Neural progenitor cell (in vitro differentiated cells): ENCODE measurements at places on chromosomes 1 and 21. TPM values are rescaled to one million over a fixed set of nuclear protein-coding genes. Genes with fewer than 3 reads are reported as not detected.

DNA sequence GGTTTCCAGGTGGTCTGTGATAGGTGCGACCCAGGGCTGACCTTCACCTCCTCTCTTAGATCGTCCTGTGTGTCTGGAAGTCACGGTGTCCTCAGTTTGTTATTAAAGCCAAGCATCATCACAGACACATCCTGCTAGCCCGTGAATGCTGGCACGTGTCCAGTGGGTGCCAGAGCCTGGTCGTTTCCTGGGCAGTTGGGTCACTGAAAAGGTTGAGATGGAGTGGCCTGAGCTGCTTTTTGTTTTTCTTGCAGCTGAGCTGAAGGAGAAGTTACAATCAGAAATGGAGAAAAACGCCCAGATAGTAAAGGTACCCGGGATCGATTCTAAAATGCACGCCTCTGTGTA, 23.2 kb downstream of the PCNT start:
- no peaks in the 10 kb centered on the region for H3K27me3 ChIP-seq
- H3K4me3 ChIP-seq, result no peak overlapping the region
- no peaks in the 10 kb centered on the region for H3K4me1 ChIP-seq
- no peak for DNase-seq
- no peaks in the 10 kb centered on the region for H3K36me3 ChIP-seq

The DENND2C gene
- 0.62 and 0.73 TPM in 2 replicates for total RNA-seq

DNA sequence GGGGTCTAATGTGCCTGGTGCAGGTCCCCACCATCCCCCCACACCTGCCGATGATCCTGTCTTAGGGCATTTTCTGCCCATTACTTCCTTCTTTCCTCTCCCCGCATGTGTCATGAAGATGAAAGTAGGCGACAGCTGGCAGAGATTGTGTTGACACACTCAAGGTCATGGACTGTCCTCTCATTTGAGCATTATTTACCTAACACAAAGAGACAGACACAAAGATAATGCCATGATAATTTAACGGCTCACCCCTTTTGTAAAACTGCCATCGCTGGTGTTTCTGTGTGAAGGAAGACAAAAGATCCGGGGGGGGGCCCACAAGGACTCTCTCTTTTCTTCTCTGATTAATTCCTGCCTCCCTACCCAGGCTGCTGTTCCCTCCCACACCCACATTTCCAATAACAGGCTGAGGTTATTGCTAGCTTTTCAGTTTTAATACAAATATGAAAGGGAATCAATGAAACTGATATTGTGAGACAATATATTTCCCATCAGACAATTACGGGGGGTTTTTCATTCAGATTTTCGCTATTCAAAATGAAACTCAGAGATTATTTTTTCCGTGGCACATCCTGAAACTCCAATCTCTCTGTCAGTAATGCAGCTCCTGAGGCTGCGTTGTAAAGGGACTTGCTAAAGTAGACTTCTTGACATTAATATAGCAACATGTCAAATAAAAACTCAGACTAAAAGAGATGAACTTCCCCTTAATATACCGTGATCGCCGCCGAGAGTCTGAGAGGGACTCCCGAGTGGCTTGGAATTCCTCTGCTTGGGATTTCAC, 561.1 kb downstream of the NPHP4 start:
- peaks cover 6% of the 10 kb centered on the region for H3K27me3 ChIP-seq
- peaks cover 4% of the 10 kb centered on the region for H3K4me1 ChIP-seq
- no peak overlapping the region for H3K27ac ChIP-seq
- H3K36me3 ChIP-seq, result no peaks in the 10 kb centered on the region
- DNase-seq, result no peak
- no peak overlapping the region for H3K4me3 ChIP-seq

DNA sequence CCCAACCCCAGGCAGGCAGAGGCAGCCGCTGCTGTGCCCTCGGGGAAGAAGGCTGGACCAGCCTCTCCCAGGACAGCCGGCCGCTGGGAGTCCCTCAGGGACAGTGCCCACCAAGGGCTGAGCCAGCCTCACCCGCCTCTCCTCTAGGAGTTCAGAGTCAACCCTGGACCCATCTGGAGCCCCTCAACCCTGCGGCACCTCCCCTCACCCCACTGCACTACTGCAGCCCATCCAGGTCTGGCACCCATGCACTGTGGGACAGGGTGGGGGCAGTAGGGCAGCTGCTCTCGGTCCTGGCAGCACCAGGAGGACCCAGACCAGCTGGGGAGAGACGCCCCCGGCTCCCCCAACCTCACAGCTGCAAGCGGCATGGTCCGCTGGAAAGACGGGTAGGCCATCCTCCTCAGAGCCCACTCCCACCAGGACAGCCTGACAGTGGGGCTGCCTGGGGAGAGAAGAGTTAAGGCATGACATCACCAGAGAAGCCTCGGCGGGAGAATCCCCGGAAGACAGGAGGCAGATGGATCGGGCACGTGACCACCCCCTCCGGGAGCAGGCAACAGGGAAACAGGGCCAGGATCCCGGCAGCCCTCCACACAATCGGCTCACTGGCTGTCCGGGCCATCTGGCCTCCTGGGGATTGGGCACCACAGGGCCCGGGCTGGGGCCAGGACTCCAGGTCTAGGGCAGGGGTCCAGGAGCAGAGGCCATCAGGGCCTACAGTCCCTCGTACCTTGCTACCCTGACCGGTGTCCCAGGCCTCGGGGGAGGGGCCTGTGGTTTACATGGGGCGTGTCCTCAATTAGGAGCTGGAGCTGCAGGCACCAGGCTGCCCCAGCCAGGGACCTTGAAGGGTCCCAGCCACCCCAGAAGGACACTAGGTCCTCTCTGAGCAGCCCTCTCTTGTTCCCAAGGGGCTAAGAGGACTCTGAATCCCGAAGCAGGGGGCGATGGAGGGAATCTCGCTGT, 3.1 kb downstream of the ACAP3 start:
- H3K4me3 ChIP-seq, result no peak overlapping the region
- H3K36me3 ChIP-seq, result no peaks in the 10 kb centered on the region
- H3K4me1 ChIP-seq, result peaks cover 36% of the 10 kb centered on the region
- no peak overlapping the region for H3K27ac ChIP-seq

DNA sequence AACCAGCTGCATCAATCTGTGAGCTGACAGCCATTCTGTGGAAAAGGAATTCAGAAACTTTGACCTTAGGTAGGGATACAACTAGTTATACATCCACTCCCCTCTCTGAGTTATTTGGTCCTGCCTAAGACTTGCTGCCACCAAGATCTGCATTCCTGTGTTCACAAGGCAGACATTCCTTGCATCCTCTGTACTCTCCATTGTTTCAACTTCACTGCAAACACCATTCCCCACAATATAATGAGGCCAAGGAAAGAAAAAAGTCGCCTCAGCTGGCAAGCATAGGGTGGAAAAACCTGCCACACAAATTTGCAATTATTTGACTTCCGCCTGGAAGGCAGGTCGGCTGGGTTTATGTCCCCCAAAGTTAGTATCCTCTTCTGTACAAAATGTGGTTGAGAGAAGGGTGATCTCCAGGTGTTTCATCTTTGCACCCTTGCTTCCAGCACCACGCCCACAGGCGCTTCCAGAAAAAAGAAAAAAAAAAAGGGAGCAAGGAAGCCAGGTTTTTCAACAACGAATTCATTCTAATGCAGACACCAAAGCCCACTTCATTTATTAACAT, 676 bp upstream of the CTTNBP2NL start:
- H3K4me3 ChIP-seq, result peak overlapping the region; percentile 96
- peaks cover 14% of the 10 kb centered on the region for H3K4me1 ChIP-seq
- DNase-seq, result peak; percentile 71
- peak overlapping the region; percentile 34 for H3K27ac ChIP-seq
- H3K36me3 ChIP-seq, result no peaks in the 10 kb centered on the region
